ENCODE measurements at places on chromosomes 13 and 19.

DNA sequence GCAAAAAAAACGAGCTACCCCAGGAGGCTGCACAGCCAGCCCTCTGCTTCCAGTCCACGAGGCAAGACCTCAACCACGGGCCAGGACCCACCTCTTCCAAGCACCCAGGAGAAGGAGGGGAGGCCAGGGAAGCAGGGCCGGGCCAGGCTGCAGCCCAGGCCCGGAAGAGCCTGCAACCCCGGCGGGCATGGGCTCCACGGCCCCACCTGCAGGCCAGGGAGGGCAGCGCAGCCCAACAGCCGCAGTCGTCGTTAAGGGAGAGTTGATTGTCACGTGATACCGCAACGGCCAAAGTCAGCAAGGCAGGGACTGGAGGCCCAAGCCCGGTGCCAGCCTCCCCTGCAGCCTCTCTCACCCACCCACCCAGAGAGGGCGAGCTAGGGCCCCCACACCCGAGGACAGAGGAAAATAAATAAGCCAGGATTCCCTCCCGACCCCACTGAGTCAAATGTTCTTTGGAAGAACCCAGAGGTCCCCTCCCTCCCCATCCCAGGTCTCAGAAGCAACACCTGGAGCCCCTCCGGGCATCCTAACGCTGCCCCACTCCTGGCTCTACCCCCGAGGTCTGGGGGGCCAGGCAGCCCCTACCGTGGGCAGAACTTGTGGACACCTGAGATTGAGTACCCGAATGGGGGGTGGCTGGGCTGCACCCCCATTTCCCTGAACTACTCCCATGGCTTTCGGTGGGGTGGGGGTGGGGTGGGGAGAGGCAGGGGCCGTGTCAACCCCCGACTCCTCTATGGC lies 5.2 kb upstream of the REXO1 start:
- peak; percentile 80 for DNase-seq

DNA sequence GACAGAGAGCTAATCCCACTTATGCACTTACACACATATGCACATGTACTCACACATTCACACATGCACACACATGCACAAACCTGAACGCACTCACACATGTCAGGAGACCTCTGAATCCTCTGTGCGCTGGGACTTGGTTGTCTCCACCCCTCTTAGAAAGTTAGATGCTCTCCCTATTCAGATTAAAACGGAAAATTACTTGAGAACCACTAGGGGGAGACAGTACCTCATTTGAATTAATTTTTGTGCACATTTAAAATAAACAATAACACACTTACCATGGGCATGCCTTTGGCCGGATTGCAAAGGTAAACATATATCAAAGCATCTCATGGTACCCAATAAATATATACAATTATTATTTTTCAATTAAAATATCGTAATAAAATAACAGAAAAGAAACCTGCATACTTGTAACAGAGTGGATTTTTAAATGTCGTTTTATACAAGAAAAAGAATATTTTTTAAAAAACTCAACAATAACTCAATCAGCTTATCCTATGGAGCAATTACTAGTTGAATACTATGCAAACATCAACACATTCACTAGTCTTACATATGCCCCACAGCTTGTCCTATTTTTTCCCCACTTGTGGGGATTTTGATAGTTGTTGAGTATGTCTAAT lies 9.5 kb upstream of the LILRB4 start:
- DNase-seq = peak; percentile 25

- no peak for DNase-seq
These were observed 73.9 kb upstream of the FNDC3A start for GRCh38 chr13:48901781-48902180.

DNA sequence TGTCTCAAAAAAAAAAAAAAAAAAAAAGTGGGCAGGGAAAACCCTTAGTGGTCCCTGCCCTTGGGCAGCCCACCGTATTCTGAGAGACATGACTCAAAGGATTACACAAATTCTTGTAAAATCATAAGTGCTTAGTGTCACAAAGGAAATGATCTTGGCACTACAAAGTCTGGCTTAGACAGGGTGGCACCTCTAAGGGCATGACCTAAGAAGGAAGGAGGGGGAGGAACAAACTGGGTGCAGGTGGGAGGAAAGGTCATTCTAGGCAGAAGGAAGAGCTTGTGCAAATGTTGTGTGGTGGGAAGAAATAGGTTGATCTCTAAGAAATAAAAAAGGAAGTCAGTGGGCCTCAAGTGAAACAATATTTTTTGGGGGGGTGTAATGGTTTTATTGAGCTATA lies 10.4 kb downstream of the PNPLA6 start:
- no peak for DNase-seq

DNA sequence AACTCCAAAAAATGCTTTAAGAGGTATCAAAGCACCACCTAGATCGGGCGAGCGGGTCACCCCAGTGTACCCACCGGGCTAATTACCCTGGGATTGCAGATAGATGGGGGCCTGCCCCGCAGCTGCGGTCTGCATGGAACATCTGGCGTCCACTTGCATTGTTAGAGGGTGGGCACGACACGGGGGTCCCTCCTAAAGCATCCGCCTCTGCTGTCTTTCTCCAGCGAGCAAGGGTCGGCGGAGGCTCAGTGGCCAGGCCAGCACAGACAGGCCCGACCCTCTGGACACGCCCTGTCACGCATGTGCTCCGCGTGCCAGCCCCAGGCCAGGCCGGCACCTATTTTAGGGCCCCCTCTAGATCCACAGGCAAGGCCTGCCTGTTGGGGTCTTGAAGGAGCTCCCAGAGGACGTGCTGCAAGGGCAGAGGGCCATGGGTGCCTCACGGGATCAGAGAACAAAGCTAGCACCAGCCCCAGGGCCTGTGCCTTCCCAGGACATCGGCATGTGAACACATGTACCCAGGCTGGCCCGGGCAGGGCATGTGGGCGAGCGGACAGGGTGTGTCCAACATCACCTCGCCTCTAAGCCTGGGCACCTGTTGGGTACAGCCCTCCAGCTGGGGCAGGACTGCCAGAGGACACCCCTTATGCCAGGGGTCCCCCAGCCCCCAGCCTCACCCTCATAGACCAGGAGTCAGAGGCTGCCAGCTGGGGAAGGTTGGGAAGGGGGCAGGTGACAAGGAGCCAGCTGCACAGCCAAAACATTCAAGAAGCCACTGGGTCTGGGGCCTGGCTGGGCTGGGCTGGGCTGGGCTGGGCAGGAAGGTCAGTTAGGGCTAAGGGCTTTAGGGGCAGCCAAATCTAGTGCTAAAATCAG lies 35.6 kb upstream of the NANOS3 start:
- peak; percentile 52 for DNase-seq

- no peak for DNase-seq
These were observed 191.8 kb upstream of the NBEA start for GRCh38 chr13:34750078-34750931.

DNA sequence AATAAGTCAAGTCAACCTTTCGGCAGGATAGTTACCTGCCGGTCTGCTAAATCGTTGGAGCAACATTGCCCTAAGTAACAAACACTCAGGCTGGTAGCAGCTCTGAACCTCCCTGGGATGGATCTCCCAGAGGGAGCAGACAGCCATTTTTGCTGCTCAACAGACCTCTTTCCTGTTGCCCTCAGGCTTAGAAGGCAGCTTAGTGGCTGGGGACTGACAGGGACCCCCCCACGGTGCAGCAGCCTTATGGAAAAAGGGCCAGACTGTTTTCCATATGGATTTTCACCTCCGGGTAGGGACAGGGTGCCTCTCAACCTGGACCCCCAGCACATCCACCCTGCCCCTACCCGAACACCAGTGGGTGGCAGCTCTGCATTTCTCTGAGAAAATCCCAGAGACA lies 49.7 kb downstream of the UBL3 start:
- no peak for DNase-seq

DNA sequence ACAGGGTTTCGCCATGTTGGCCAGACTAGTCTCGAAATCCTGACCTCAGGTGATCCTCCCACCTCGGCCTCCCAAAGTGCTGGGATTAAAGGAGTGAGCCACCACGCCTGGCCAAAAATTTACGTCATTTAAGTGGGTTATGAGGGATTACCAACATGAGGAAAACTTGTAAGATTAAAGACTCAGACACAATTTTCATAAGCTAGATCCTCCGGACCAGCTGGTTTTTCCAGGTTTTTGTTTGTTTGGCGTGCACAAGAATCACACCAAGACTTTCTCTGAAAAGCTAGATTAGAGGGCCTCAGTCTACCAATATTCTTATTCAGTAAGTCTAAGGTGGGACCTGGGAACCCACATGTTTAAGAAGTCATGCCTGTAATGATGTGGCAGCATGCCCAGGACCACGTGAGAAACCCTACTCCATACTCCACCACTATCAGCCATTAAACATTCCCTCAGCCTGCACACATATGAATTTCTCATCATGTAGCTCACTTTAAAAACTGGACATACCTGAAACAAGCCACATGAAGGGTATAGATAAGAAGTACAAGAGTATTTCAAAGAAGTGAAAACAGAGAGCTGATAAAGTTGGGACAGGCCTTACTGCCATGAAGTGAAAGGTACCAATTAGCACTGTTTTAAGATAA lies 25.7 kb downstream of the DIAPH3 start:
- no peak for DNase-seq

DNA sequence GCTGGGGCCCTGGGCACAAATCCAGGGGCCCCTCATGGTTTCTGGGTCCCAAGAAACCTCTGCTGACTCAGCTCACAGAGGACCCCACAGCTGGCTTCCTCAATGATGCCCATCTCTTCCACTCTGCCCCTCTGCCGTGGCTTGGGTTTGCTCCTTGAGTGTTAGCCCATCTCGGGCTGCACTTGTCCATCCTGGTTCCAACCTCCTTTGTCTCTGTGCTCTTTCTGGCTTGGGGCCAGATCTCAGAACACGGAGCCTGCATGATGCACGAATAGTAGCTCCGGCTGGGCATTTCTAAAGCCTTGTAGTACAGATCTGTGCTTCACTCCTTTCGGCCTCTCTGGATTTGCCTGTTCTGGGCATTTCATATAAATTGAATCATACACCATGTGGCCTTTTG lies 53.8 kb downstream of the F2RL3 start:
- no peak for DNase-seq

DNA sequence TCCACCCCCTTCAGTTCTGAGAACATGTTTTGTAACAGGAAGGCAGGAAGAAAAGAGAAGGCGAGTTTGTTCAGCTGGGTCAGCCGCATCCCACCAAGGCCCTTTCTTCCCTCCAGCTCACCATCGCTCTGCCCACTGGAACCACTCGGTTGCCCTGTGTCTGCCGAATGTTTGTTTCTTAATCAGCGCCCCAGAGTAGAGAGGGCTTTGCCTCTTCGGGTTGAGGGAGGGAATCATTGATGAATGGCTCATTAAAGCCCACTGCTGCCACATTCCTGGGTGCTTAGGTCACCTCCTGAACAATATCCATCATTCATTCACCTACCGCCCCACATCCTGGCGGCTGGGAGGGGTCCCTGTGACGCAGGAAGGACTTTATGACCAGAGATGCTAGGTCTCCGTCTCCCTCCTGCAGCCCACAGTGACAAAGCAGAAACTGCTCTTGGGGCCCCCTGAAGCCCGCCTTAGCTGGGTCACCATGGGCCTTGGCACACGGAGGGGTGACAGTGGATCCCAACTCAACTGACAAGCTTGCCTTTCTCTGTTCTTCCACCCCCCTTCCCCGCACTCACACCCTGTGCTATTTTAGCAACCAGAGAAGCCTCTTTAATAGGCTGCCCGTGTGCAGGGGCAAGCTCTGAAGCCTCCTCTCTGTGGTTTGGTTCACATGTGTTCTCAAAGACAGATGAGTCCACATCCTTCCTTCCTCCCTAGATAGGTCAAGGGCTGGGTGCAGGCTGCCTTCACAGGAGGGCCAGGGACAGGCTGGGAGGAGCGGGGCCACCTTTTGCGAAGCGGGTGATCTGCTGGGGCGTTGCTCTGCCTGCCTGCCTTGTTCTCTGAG lies 46.2 kb downstream of the ACTN4 start:
- DNase-seq = peak; percentile 96

- DNase-seq = no peak
These were observed 1077.3 kb upstream of the MIR17HG start for GRCh38 chr13:90270226-90270625.

GRCh38 chr19:41294393-41294792 lies 15.6 kb upstream of the CCDC97 start:
- DNase-seq = no peak

DNA sequence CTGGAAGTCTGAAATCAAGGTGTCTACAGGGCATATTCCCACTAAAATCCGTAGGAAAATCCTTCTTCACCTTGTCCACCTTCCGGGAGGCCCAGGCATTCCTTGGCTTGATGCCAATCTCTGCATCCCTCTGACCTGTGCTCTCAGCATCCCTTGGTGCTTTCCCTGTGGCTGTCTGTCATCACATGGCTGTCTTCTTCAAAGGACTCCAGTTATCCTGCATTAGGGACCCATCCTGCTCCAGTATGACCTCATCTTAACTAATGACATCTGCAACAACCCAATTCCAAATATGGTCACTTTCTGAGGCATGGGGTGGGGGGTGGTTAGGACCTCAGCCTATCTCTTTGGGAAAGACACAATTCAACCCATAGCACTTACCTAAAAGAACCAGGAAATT lies 423.8 kb downstream of the IRS2 start:
- DNase-seq = no peak

DNA sequence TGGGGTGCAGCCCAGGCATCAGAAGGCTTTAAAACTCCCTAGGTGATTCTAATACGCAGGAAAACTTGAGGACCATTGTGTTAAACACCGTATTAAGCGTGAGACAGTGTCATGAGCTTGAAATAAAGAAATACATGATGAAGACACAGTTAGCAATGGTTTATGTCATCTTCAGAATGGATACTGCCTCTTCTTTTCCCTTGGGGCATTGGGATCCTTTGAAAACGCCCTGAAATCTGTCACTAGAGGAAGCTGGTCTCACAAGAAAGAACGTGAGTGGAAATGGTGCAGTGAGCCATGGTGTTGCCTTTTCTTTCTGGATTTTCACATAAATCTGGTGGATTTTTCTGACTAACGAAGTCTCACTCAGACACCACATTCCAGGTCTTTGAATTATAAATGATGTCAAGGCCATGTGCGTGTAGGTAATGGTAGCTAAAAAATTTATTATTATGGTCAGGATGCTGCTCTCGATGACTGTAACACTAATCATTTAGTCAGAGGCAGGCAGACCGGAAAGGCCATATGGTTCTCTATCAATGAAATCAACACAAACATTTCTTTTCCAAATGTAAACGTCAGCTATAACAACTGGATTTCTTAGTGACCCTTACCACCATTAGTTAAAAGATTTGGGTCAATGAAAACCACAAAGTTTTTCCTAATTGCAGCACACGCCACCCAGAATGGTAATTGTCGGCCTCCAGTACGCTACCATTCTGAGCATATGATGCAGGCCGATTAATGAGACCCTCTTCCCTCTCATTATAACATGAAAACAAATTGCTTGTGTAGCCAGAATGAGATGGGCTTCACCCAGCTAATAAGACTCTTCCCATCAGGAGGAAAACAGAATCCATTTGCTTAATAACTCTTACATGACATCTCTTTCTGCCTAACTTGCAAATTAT lies 105.6 kb downstream of the SLC7A1 start:
- DNase-seq = no peak

GRCh38 chr13:99086267-99087097 lies 108.6 kb upstream of the DOCK9 start:
- DNase-seq = peak; percentile 47

DNA sequence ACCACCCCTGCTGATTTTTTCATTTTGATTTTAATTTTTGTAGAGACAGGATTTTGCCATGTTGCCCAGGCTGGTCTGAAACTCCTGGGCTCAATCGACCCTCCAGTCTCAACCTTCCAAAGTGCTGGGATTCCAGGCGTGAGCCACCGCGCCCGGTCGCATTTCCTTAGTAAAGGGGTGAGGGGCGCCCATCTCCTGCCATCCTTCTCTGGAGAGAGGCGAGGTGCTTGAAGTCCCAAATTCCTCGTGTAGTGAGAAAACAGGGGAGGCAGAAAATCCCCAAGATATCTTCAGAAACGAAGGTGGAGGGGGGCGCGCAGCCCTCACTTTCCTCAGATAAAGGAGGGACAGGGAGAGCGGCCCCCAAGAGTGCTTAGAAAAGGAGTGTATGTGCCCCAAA lies 21.0 kb upstream of the GATAD2A start:
- no peak for DNase-seq
